Heart right ventricle (tissue), 16 donors: ENCODE measurements at places on chromosomes 5 and 9. TPM values are rescaled to one million over a fixed set of nuclear protein-coding genes. Genes with fewer than 3 reads are reported as not detected.

The SHOC1 gene
- total RNA-seq = not detected

- no peaks in the 10 kb centered on the region for H3K36me3 ChIP-seq
- H3K27ac ChIP-seq = no peak overlapping the region
- H3K4me3 ChIP-seq = no peak overlapping the region
- no peaks in the 10 kb centered on the region for H3K27me3 ChIP-seq
- no peak for DNase-seq
Measured at GRCh38 chr9:82109626-82110025, 121.1 kb downstream of the SPATA31D1 start.

DNA sequence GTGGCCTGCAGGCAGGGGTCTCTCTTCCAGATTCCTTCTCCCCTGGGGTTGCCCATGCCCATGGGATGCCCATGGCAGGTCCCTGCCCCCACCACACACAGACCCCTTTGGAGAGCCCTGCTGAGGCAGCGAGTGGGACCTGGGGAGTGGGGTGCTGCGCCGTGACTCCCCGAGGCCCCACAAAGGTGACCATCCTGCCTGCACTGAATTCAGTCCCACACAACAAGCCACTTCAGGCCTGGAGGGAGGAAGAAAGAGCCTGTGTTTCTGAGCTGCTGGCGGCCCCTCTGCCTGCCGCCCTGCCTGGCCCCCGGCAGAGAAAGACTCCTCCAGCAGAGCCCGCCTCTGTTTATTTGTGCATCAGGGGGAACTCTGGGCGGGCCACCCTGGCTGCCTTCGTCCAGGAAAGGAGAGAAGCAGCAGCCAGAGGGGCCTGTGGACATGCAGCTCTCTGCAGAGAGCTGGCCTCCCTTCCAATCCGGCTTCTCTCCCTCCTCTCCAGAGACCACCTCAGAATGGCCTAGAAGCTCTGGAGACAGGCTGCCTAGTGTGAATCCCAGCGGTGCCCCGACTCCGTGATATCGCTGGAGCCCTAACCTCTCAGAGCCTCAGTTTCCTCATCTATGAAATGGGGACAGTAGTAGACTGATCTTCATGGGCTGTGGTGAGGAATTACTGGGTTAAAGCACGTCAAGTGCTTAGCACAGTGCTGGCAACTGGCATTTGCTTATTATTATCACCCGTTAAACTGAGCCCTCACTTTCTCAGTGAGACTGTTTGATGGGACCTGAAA lies 72.9 kb downstream of the COL27A1 start:
- DNase-seq = no peak
- H3K27me3 ChIP-seq = no peaks in the 10 kb centered on the region
- no peak overlapping the region for H3K27ac ChIP-seq
- no peaks in the 10 kb centered on the region for H3K36me3 ChIP-seq
- no peak overlapping the region for H3K4me3 ChIP-seq

DNA sequence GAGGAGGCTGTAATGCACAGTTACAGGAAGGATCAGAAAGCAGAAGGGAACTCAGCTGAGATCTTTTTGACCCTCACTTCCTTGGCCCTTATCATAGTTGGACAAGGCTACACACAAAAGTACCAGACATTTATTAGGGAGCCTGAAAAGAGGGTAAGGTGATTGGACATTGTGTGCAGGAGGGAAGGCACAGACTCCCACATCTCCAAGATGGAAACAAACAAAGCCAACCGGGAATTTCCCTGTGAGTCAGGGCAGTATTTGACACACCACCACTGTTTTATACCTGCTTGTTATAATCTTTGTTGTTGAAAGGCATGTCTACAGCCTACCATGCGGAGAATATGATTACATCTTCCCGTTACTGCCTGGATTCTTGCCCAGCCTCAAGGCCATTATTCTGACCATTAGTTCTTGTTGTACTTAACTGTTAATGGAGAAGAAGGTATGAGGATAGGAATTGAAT lies 3.0 kb upstream of the CCNG1 start:
- no peaks in the 10 kb centered on the region for H3K36me3 ChIP-seq
- no peaks in the 10 kb centered on the region for H3K27me3 ChIP-seq

GRCh38 chr9:14212697-14213420 lies 101.1 kb downstream of the NFIB start:
- H3K27ac ChIP-seq = peak overlapping the region; percentile 11
- H3K36me3 ChIP-seq = no peaks in the 10 kb centered on the region
- H3K4me1 ChIP-seq = peaks cover 66% of the 10 kb centered on the region
- H3K4me3 ChIP-seq = no peak overlapping the region
- H3K27me3 ChIP-seq = no peaks in the 10 kb centered on the region

GRCh38 chr5:43422143-43422542 lies 10.0 kb upstream of the CCL28 start:
- H3K27me3 ChIP-seq = no peaks in the 10 kb centered on the region
- DNase-seq = no peak

DNA sequence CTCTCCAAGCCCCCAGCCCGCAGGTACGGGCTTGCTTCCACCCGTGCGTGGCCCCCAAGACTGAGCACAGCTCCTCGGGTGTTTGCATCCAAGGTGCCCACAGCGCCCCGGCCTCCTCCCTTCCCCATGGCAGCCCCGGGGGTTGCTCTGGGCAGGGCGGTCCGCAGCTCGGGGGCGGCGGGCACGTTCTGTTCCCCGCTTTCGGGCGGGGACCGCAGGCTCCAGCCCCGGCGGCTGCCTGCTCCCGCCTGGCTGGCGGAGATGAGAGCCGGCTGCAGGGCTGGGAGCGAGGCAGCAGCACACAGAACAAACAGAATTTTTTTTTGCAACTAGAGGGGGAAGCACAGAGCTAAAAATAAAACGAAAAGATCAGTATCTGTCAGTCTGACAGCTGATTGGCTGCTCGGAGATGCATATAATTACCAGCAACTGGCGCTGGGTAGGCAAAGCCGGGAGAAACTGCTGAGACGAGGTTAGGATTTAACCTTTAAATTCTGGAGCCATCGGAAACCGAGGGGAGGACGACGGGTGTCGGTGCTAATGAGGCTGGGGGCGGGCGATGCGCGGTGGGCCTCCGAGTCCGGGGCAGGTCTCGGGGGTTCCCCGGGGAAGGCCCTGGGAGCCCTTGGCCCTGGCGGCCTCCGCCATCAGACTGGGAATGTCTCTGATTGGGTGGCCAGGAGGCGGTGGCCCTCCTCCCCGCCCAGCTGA lies 142.7 kb upstream of the IER5L start:
- H3K36me3 ChIP-seq = no peaks in the 10 kb centered on the region
- H3K27me3 ChIP-seq = no peaks in the 10 kb centered on the region
- DNase-seq = peak; percentile 68
- H3K4me3 ChIP-seq = peak overlapping the region; percentile 46

GRCh38 chr5:141708016-141708415 lies 26.0 kb upstream of the ARAP3 start:
- no peaks in the 10 kb centered on the region for H3K36me3 ChIP-seq
- no peaks in the 10 kb centered on the region for H3K27me3 ChIP-seq
- H3K4me1 ChIP-seq = no peaks in the 10 kb centered on the region
- no peak overlapping the region for H3K27ac ChIP-seq
- DNase-seq = no peak

DNA sequence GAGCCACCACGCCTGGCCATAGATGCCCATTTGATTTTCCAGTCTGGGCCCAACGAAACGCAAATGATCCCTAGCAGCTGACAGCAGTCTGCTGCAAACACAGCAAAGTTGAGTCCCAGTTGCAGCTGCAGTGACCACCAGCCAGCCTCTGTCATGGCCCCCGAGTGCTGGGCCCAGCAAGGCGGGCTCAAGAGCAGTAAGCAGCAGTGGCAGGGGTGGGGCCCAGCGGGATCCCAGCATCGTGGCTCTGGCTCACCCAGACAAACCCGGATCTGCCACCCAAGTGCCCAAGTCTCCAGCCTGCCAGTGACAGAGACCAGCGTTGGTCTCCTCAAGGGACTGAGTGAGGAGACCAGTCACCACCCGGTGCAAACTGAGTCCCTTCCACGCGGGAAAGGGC lies 6.9 kb upstream of the LTC4S start:
- no peak overlapping the region for H3K27ac ChIP-seq
- no peak overlapping the region for H3K4me3 ChIP-seq
- no peak for DNase-seq
- peaks cover 5% of the 10 kb centered on the region for H3K4me1 ChIP-seq
- no peaks in the 10 kb centered on the region for H3K27me3 ChIP-seq

DNA sequence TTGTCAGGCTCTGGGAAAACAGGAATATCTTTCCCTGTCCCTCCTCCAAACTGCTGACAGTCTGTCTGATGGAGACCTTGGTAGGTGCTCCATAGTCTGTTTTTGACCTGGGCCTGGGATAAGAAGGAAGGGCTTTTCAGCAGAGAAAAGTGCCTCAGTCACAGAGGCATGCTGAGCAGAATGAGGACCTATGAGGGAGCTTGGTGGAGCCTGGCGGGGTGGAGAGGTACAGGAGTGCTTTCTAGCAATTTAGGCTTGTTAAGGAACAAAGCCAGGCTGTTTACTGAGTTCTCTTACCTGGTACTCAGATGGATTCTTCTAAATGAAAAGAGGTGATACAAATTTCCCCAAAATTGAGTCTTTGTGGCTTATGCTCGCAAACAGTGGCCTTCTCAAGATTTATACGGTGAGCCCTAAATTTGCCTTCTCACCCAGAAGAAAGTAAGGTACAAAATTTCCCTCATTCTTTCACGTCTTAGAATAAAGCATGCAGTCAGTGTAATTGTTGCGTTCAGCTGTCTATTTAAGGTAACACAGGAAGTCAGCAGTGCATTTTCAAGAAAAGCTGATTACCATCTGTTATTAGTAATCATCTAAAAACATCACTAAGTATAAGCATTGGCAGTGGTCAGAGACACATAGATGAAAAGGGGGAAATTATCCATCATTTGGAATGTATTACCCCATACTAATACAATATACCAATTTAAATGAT lies 28.6 kb upstream of the IL13 start:
- peak overlapping the region; percentile 50 for H3K27ac ChIP-seq
- DNase-seq = no peak
- peaks cover 47% of the 10 kb centered on the region for H3K36me3 ChIP-seq

- H3K27me3 ChIP-seq = no peaks in the 10 kb centered on the region
- no peak overlapping the region for H3K4me3 ChIP-seq
- no peaks in the 10 kb centered on the region for H3K36me3 ChIP-seq
- H3K4me1 ChIP-seq = peaks cover 17% of the 10 kb centered on the region
- no peak overlapping the region for H3K27ac ChIP-seq
Measured at GRCh38 chr9:34171753-34172535, 6.9 kb upstream of the UBAP1 start.

The LCP2 gene
- 8.3 TPM for total RNA-seq

- H3K27ac ChIP-seq = no peak overlapping the region
- peaks cover 3% of the 10 kb centered on the region for H3K4me1 ChIP-seq
- H3K4me3 ChIP-seq = no peak overlapping the region
- H3K36me3 ChIP-seq = no peaks in the 10 kb centered on the region
Measured at GRCh38 chr9:91240596-91241165, 121.0 kb downstream of the AUH start.

DNA sequence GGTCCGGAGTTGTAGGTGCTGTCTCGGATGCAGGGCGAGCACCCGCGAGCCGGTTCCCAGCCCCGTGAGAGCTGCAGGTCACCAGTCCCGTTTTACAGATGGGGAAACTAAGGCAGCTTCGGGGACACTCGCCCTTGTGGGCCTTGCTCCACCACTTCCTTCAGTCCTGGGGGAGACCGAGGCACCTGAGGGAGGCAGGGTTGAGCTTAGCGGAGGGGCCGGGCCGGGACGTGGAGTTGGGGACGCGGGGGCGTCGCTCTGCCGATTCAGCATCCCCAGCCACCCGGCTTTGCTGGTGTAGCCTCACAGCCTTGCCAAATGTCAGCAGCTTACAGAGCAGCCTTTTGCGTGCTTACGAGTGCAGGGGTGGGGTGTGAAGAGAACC lies 530 bp downstream of the BBLN start:
- peaks cover 25% of the 10 kb centered on the region for H3K36me3 ChIP-seq
- peak overlapping the region; percentile 92 for H3K4me3 ChIP-seq
- H3K27ac ChIP-seq = peak overlapping the region; percentile 83
- H3K4me1 ChIP-seq = peaks cover 4% of the 10 kb centered on the region
- no peak for DNase-seq

DNA sequence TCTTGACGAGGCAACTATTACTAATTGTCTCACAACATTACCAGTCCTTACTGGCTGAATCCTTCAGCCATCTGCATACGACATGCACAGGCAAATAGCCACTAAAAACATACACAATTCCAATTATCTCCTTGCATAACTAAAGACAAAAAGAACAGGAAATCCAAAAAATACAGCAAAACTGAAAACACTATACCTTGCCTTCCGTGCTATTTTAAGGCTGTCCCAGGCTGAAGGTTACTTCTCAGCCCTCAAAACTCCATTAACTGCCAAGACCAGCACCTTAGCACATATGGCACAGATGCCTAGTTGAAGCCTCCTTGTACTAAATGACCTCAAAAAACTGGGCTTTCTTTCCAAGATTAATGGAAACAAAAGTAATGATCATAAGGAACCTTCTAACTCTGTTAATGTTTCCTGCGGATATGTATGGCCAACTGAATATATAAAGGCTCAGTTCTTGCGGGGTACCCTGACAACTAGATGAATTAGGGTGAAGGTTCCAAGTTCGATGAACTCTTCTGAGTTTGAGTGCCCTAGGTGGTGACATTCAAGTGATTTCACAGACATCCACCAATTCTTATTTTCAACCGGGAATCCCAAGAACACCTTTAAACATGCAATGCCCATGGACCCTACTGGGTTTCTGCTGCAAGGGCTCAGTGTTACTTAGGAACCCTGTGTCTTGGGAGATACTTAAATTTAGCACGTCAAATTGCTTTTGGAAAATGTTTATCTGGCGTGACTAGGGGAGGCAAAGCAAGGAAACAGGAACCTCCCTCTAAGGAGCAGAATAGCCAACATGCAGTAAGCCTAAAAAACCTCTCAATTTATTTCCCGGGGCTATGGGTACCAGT lies 455.3 kb downstream of the RAB3C start:
- peak overlapping the region; percentile 86 for H3K4me3 ChIP-seq
- no peaks in the 10 kb centered on the region for H3K27me3 ChIP-seq
- H3K36me3 ChIP-seq = no peaks in the 10 kb centered on the region
- H3K4me1 ChIP-seq = peaks cover 74% of the 10 kb centered on the region
- peak overlapping the region; percentile 73 for H3K27ac ChIP-seq
- DNase-seq = no peak

The ZFP2 gene
- total RNA-seq = 0.81 TPM
